ENCODE measurements at places on chromosomes 16 and 17.

DNA sequence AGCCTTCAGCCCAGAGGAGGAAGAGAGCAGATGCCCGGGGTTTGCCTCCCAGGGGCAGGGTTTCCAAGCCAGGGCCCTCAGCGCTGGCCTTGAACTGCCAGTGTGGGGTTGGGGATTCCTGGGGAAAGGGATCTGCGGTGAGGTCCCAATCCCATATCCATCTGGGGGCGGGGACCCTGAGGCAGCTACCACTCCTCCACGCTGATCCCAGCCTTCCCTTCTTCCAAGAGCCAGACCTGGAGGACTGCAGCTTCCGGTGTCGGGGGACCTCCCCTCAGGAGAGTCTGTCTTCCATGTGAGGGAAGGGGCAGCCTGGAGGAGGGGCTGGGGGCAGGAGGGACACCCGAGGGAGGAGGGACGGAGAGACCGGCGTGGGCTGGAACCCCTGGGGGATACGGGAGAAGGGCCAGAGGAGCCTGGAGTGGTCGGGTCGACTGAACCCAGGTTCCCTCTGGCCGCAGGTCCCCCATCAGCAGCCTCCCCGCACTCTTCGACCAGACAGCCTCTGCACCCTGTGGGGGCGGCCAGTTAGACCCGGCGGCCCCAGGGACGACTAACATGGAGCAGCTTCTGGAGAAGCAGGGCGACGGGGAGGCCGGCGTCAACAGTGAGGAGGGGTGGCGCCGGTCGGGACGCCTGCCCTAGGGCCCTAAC lies 10.7 kb upstream of the CISD3 start:
- no peak for DNase-seq

DNA sequence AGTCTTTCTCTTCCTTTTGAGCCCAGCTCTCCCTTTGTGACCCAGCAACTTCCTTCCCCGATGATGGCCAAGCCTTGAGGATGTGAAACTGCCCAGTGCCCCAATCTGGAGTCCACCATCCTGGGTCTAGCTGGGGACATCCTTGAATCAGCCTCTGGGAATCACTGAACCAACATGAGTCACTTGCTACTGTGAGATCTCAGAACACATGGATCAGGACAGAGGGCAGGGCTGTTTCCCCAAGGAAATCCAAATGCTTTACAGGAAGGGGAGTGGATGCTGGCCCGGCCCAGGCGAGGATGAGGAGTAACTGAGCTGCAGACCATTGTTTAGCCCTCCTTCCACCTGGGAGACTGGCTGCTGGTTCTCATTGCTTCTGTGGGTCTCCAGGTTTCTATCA lies 547.6 kb downstream of the WWOX start:
- no peak for DNase-seq

DNA sequence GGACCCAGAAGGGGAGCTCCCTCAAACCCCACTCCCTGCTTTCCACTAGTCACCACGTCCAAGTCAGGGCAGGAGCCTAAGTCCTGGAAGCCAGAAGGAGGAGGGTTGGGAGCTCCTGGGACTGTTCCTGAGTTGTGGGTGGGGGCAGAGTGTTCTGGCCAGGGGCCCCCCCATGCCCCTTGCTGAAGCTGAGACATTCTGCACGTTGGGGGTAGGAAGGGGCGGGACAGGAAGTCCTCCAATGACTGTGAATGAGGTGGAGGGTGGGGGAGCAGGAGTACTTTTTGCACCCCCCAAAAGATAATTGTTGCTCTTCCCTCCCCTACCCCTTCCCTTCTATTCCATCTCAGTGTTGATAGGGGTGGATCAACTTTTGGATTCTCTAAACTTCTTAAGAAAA lies 21.4 kb upstream of the C17orf113 start:
- no peak for DNase-seq

DNA sequence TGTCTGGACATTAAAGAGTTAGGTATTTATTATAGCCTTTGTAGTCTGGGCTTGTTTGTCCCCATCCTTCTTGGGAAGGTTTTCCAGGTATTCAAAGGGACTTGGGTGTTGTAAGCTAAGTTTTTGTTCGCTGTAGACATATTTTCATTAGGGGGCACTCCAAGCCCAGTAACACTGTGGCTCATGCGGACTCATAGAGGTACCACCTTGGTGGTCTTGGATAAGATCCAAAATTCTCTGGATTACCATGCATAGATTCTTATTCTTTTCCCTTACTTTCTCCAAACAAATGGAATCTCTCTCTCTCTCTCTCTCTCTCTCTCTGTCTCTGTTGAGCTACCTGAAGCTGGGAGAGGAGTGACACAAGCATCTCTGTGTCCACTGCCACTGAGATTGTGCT lies 48.9 kb downstream of the ERCC4 start:
- no peak for DNase-seq

DNA sequence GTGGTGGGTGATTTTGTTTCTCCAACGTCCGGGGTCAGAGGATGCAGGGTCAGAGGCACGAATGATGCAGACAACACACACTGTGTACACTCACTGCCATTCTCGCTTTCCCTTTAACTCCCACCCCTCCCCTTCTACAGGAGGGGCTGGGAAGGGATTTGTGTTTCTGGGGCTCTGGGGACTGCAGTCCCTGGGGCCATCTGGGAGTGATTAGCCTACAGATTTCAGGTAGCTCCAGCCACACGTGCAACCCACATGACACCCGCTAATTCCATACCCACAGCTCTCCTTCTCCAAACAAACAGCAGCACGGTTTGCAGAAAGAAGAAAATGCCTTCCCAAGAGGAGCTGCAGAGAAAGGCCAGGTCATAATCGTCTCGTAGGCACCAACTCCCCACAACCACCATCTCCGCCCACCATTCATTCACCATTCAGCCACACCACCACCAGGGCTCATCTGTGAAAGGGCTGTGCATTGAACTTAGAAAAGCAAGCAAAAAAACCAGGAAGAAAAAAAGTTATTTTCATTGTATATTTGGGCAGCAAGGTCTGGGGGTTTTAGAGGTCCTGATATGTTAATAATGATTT lies 9.4 kb upstream of the SOX9 start:
- DNase-seq = no peak

GRCh38 chr17:51289696-51290111 lies 29.4 kb downstream of the UTP18 start:
- no peak for DNase-seq

GRCh38 chr16:23452572-23453337 lies at the start of gene COG7:
TSS of gene COG7 (minus strand) at chr16:23453189. CDS start at chr16:23452994, 195 bp downstream.
- peak; percentile 55 for DNase-seq

DNA sequence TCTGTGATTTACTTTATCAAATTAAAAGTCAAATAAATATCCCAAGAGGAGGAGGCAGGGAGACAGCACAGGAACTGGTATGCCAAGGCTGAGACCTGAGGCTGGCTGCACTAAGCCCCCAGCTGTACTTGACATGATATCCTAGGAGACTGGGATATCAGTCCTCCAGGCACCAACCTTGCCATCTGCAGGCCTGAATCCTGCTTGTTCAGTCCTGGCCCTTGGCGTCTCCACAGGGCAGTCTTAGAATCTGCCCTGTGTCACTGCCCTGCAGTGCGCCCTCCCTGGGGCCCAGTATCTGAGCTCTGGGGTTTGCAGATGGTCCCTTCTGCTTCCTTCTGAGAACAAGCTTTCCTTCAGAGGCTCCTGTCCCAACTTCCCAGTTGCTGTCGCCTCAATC lies 75.9 kb downstream of the HS3ST3A1 start:
- DNase-seq = no peak

- no peak for DNase-seq
Observed at GRCh38 chr16:74468807-74469525, 47.7 kb upstream of the CLEC18B start.

- DNase-seq = no peak
Observed at GRCh38 chr16:84271866-84272265, 22.8 kb upstream of the WFDC1 start.

- no peak for DNase-seq
Observed at GRCh38 chr17:7858522-7858810, 663 bp downstream of the CYB5D1 start.

Measured in NCI-H446 treated with DMSO at 0.1 percent for 48 hours (cell line).